Activated CD4-positive, alpha-beta T cell treated with anti-CD3 and anti-CD28 coated beads, Interleukin-2, Interleukin-4, amounts not matched to agents 100 ng/mL and 50 ng/mL, durations not matched to agents 16 hours and 8 hours (primary cell): ENCODE measurements at places on chromosomes 1 and 21.

DNA sequence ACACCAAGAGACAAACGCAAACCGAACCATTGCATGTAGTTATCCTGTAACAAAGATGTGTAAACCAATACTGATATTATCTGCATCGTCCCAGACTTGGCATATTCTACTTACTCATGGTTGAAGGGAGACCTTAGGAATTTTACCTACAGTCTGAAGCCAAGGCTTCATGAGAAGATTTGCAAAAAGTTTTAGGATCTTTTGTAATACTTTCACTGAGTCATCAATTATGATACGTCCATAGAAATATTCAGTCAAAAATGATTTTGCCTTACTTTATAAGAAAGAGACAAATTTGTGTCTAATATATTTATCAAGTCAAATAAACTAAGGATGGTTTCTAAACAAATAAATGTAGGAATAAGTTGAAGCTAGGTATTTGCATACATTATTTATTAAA lies 1176.1 kb upstream of the ADGRL2 start:
- no peak for DNase-seq

DNA sequence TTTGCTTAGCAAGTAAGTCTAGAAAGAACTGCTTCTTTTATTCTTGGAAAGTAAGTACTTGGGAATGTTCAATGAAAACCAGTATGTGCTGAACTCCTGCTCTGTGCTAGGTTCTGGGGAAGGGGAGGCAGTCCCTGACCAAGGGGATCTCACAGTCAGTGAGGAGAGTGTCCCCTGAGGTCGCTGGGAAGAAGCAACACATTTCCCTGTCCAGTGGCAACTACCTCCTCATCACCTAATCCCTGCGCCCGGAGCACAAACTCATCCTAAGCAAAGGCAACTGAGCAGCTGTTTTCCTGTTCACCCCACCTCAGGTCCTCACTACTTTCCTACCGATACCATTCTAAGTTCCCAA lies 61.7 kb upstream of the ANGPTL1 start:
- DNase-seq: no peak

DNA sequence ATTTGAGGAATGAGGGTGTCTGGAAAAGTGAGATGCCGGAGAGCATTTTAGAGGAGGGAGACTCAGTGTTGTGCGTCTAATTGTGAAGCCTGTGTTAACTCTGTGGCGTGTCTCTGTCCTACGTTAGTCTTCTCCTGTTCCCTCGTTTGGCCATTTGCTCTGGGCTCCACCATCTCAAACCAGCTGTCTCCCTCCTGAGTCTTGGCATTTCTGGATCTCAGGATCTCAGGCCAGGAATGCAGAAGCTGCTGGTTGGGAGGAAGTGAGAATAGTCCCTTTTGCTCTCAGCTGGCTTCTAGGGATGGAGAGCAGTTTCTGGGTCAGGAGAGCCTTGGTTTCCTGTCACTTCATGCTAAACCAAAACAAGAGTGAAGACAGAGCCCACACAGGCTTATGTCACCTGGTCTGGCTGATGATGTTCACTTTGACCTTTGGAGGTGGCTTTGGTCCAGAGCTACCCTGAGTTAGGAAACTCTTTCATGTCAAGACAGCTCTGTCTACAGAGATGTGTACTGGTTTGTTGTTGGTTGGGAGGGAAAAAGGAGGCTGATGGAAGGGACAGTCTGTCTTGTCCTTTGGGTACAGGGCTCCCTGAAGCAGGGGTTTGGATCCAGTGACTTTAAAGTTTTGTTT lies 859 bp downstream of the NFASC start:
- no peak for DNase-seq

- DNase-seq: no peak
These were observed 36.5 kb downstream of the FHAD1 start for GRCh38 chr1:15283526-15283925.

DNA sequence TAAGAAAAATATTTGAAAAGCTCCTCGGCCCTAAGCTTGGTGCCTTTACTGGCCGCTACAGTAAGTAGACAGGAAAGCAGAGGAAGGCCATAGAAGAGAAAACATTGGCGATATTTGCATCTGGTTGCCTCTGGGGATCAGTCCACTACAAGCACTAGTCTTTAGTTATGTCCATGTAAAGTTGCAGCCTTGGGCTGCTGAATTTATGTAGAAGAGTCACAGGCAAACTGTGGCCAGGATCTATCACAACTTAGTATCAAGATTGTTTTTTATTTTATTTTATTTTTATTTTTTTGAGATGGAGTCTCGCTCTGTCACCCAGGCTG lies 228.7 kb upstream of the CAMK1G start:
- no peak for DNase-seq

- DNase-seq: no peak
These were observed 479.9 kb upstream of the BRINP3 start for GRCh38 chr1:190957565-190957964.

DNA sequence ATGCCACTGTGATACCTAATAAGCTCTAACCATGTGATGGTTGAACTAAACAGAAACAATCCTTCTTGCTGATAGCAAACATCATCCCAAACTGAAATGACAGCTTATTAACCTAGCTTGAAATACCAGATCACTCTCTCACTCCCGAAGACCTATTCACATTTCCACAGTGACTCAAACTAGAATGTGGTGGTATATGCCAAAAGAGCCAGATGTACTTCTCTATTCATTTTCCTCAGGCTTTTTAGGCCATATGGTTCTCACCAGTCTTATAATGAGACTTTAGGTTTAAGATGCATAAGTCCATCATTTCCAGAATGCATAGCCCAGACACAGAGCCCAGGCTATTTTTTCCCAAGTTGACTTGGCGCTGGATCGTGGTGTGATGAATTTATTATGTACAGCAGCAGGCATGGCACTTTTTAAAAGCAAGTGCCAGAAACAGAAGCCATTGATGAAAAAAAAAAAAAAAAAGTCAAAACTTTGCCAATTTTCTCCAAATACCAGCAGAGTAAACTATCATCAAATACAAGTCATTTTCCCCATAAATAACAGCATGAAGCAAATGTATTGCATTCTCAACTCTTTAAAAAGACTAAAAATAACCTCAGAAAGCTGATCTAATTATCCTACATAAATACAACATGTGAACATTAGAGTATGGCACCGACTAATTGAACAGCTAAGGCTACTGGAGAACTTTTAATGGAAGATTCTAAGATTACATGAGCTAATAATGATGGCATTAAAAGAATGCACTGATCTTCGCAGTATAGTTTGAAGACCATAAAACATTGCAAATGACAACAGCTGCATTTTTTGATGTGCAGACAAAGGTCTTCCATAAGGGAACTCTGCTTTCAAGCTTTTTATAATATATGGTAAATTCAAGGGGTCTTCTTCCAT lies 365.4 kb downstream of the LRRIQ3 start:
- no peak for DNase-seq

DNA sequence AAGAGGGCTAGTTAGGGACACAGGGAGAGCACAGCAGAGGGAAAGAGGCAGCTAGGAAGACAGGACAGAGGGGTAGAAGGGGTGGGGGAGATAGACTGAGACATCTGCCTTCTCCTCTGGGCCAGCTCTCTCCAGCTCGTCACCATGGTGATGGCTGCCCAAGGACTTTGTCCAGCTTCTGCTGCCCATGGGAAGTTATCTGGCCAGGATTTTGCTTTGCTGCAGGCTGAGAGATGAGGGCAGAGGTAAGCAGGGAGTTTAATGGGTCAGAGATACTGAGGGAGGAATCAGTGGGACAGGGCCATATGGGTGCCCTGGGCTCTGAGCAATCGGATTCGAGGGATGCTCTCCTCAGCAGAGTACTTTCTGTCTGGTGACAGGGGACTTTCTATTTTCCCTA lies 34.5 kb upstream of the GPR37L1 start:
- DNase-seq: no peak

- no peak for DNase-seq
These were observed 14.0 kb downstream of the COL16A1 start for GRCh38 chr1:31689854-31690253.

DNA sequence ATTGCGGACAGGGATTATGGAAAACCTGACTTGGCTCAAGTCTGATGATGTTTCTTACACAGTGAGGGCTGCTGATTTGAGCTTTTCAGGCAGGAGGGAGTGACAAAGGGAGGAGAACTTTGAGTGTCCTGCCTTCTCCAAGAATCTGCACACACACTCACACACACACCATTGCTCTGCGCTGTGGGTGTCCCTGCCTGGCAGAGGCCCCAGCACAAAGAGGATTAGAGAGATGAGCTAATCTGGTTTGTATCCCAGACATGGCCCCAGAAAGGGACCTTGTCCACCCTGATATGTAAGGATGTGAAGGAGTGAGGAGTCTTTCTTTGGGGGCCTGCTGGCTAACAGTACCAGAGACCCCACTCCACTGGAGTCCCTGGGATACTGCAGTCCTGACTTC lies 5.9 kb upstream of the WNT2B start:
- DNase-seq: no peak

DNA sequence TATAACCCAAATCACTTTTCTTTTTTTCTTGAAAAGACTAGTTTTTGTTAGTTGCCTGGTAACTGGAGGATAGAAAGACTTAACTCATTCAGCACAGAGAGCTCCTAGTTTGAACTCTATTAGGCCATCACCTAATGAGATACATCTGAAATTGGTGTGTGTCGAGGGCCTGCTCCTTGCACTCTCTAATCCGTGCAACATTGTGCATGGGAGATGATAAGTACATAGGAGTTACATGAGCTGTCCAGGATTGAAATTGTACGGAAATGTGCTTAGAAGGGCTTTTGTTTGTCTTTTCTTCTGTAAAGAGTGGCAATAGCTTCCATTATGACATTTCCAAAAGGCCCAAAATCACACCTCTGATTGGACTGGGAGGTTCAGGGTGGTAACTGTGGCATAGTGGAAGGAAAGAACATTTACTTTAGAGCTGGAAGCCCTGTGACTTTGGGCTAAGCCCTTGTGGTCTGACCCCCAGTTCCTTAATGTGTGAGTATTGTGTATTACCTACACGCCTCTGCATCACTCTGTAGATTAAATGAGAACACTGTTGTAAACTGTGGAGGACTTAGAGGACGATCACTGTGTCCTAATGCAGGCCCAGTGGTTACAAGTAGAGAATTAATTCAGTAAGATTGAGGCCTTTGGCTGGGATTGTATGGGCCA lies 71.2 kb downstream of the FGGY start:
- DNase-seq: no peak

DNA sequence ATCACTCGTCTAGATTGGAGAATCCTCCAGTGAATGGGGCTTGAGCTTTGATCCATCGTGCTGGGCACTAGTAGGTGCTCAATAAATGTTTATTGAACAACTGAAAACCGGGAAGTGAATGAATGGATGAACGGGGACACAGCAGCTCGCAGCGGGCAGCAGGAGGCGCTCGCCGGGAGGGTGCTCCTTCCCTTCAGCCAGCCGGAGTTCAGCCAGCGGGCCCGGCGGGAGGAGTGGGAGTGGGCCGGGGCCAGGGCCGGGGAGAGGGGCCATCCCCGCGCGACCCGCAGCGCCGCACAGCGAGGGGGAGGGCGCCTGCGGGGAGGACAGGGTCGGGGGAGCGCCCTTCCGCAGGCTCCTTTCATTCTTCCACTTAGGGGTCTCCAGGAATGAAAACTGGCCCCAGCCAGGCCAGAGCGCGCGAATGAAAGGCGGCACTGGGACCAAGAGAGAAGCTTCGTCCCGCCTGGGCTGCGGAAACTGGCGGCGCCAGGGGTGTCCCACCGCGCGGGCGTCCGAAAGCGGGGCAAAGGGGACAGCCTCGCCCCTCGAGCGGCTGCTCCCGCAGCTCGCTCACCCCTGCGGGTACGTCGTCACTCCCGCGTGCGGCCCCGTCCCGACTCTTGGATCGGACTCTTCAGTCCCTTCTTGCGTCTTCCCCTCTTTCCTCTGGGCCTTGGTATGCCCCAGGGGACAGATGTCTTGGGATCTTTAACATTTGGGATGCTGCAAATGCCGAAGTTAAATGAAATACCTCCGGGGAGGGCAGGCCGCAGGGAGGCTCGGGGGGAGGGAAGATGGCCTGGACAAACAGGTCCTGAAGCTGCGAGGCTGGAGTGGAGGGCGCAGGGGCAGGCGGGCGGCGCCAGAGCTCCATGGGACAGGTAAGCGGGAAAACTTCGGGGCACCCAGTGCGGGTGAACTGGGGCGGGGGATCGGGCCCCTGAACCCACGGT lies 3.6 kb upstream of the INAVA start:
- DNase-seq: no peak

DNA sequence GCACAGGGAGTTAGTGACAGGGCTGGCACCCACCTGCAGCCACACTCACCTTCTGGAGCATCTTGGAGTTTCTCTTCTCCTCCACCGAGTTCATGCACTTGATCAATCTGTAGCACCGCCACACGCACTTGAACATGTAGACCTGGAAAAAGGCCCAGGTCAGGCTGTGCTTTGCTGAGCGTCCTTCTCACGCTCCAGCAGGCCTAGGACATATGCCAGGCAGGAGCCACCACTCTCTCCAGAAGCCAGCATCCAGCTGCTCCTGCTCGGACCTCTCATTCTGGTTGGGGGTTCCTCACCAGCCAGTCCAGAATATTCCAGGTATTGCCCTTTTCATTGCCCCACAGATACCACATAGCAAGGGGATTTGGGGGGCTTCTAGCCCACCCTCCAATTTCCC lies 11.7 kb upstream of the MATN1 start:
- no peak for DNase-seq

DNA sequence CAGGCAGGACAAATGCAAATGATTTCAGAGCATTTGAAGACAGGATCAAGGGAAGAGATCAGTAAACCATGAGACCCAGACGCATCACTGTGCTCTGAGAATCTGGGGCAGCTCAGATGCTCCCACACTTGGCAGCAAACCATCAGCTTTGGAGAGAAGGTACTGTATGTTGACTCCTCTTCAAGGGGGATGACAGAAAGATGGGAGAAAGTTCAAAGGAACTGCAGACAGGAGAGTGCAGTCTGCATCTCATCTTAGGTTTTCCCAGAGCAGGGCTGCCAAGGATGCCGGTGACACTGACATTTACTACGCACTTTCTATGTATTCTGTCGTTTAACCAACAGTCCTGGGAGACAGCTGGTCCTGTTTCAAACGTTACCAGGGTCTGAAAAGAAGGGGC lies 35.8 kb downstream of the OLFML2B start:
- no peak for DNase-seq

DNA sequence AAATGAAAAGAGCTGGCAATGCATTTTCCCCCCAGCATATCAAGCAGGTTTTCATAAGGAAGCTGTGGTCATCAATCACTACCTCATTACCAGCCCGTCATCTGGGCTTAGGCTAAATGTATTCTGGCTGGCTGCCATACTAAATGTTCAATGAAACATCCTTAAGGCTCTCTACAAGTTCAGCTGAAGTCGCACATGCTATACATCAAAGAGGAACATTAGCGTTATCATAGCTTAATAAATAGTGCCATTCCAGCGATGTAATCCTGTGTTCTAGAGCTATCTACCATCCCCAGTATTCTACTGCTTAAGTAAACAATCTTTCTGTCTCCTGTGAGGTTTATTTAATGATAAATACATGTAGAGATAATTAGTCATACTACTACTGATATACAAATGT lies 288.8 kb downstream of the DPYD start:
- no peak for DNase-seq
